Temporal lobe (tissue), 4 donors: ENCODE measurements at places on chromosomes 4 and X. TPM values are rescaled to one million over a fixed set of nuclear protein-coding genes. Genes with fewer than 3 reads are reported as not detected.

The TRIM60 gene
- total RNA-seq: not detected

The EFNB1 gene
- 19.4 TPM for total RNA-seq

The SLBP gene
- 32.5 TPM for total RNA-seq

The TCEANC gene
- total RNA-seq: 9.3 TPM

The SPANXA2 gene
- not detected for total RNA-seq

The TGIF2LX gene
- total RNA-seq: not detected

The CCDC110 gene
- 1.7 TPM for total RNA-seq

The TRAM1L1 gene
- 22.1 TPM for total RNA-seq

The ARX gene
- 6.9 TPM for total RNA-seq

The XAGE2 gene
- total RNA-seq: not detected

The TMEM31 gene
- total RNA-seq: not detected

The PNMA6F gene
- total RNA-seq: 0.49 TPM

The TSPAN7 gene
- 73.5 TPM for total RNA-seq

The STARD8 gene
- 2.5 TPM for total RNA-seq

The PLXNB3 gene
- 2.2 TPM for total RNA-seq

The TLL1 gene
- total RNA-seq: 0.98 TPM

The CITED1 gene
- 3.2 TPM for total RNA-seq

The CMC4 gene
- 4.7 TPM for total RNA-seq

The TNMD gene
- not detected for total RNA-seq

The MAGEA2 gene
- total RNA-seq: not detected

The DCX gene
- 461 TPM for total RNA-seq

The TMEM35A gene
- total RNA-seq: 74.0 TPM

The DMP1 gene
- total RNA-seq: under 0.01 TPM

The RNF128 gene
- 0.98 TPM for total RNA-seq

The KLB gene
- total RNA-seq: 0.25 TPM

The RAB9B gene
- total RNA-seq: 33.2 TPM

The SMARCA5 gene
- total RNA-seq: 58.0 TPM

The PAK3 gene
- total RNA-seq: 85.8 TPM

The PDGFRA gene
- total RNA-seq: 67.9 TPM

The VEGFD gene
- 0.25 TPM for total RNA-seq
